Activated T-cell treated with anti-CD3 and anti-CD28 coated beads, Interleukin-2, amount 50 U/mL, for 1 hour (primary cell): ENCODE measurements at places on chromosomes 13 and 19.

- no peak for DNase-seq
Observed at GRCh38 chr19:18339723-18340122, 675 bp upstream of the PGPEP1 start.

DNA sequence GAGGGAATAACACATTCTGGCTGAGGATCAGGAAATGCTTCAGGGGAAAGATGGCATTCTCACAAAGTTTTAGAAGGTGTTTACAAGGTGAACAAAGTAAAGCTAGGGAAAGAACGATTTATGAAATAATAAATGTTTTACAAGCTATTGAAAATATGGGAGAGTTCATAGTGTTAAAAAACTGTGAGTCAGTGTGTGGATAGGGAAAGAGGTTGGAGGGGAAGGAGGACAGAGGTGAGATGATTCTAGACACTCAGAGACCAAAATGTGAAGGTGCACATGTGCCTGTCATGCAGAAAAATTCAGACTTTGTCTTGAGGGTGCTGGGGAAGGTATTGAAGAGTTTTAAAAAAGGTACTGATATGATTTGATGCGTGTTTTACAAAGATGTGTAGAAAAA, 476.1 kb downstream of the TDRD3 start:
- DNase-seq: no peak

GRCh38 chr19:55656988-55657747, 2.3 kb downstream of the U2AF2 start:
- no peak for DNase-seq

- no peak for DNase-seq
Observed at GRCh38 chr13:27302643-27303262, 32.1 kb downstream of the RASL11A start.

- DNase-seq: peak; percentile 65
Observed at GRCh38 chr19:16326401-16327168, 2.0 kb downstream of the KLF2 start.

- no peak for DNase-seq
Observed at GRCh38 chr13:36101157-36101556, 30.0 kb downstream of the DCLK1 start.

DNA sequence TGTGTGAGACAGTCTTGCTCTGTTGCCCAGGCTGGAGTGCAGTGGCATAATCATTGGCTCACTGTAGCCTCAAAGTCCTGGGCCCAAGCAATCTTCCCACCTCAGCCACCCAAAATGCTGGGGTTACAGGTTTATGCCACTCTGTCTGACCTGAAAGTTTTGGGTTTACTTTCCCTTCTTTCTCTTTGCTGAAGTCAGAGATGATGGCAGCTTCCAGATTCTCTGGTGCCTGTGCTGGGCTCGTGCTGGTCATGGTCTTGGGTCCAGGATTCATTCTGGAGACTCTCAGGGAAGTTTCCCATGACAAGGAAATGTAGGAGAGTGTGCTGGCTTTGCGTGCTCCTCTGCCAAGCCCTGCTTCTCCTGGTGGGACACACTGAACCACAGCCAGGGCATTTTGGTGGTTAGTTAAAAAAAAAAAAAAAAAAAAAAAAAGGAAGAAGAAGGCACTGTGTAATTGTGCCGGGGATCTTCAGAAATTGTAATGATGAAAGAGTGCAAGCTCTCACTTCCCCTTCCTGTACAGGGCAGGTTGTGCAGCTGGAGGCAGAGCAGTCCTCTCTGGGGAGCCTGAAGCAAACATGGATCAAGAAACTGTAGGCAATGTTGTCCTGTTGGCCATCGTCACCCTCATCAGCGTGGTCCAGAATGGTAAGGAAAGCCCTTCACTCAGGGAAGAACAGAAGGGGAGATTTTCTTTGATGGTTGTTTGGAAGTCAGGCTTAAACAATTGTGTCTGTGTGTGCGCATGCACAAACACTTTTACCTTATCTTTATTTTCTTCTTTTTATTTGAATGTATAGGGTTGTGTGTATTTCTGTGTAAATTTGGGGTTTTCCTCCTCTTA, at the start of gene ALOX5AP:
Gene ALOX5AP (plus strand): TSS at position 519 of the 847 bp plus-strand sequence. CDS start 63 bp downstream, at position 582.
- no peak for DNase-seq

DNA sequence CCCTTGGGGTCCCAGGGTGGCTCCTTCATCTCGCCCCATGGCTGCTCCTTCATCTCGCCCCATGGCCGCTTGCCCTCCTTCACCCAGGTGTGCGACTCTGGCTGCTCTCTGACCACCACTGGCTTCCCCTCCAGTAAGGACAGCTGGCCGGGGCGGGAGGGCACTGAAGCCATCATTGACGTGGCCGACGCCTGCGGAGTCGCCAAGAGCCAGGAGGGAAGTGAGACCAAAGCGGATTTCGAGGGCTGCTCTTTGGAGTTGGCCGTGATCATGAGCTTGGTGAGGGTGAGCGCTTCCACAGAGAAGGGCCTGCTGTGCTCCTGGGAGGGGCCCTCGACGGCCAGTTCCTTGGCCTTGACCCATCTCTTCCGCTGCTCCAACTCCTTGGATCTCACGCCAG, 4.0 kb upstream of the COX6B2 start:
- no peak for DNase-seq

DNA sequence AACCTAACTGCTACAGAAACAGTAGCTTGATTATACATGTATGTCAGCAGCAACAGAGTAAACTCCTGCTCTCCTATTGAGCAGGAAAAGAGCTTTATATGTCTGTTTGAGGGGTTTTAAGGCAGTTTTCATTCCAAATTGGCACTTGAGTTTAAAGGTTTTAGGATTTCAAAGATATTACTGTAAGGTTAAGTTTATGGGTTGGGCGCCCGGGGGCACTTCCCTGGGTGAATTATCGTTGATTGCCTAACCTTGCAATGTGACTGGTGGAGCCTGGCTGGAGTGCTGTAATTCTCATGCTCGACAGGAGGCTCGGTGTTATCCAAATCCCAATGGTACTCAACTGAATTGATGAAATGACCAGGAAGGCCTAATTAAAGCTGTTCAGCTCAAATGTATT, 1586.1 kb downstream of the OLFM4 start:
- DNase-seq: no peak

- DNase-seq: peak; percentile 45
Observed at GRCh38 chr13:46751811-46752635, 44.9 kb downstream of the ESD start.

DNA sequence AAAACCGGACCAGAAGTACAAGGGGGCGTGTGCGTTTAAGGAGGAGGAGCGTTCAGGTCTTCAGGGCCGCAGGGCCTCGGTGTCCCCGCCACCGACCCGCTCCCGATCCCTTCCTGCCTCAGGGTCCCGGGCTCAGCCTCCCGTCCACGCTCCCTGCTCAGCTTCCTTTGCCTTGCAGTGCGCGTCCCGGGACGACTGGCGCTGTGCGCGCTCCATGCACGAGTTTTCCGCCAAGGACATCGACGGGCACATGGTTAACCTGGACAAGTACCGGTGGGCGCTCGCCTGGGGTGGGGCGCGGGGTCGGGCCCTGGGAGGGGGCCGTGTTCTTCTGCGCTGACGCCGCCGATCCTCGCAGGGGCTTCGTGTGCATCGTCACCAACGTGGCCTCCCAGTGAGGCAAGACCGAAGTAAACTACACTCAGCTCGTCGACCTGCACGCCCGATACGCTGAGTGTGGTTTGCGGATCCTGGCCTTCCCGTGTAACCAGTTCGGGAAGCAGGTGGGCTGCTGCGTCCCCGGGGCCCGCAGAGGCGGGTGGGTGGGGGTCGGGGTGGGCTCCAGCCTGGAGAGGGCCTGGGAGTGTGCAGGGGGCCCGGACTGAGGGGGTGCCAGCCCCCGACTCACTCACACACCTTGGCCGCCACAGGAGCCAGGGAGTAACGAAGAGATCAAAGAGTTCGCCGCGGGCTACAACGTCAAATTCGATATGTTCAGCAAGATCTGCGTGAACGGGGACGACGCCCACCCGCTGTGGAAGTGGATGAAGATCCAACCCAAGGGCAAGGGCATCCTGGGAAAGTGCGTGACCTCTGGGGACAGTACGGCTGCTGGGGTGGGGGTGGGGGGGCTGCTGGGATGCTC, 1.4 kb downstream of the GPX4 start:
- no peak for DNase-seq

DNA sequence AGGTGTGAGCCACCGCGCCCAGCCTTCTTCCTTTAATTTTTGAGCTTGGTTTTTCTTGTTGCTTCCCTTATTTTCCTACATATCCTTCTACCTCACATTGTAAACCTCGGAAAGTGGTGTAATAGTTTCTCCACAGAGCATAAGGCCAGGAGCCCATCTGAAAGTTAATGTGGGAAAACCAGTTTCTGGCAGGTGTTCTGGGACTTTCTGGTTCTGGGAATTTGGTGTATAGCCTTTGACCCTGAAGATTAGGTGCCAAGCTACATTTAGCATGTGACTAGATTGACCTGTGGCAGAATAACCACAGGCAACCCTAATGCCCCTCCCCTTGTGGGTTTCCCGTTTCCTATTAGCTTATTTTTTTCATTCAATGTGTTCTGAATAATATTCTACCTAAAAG, 8.7 kb downstream of the POP4 start:
- DNase-seq: no peak

- DNase-seq: no peak
Observed at GRCh38 chr13:60094385-60095088, 69.2 kb downstream of the DIAPH3 start.

DNA sequence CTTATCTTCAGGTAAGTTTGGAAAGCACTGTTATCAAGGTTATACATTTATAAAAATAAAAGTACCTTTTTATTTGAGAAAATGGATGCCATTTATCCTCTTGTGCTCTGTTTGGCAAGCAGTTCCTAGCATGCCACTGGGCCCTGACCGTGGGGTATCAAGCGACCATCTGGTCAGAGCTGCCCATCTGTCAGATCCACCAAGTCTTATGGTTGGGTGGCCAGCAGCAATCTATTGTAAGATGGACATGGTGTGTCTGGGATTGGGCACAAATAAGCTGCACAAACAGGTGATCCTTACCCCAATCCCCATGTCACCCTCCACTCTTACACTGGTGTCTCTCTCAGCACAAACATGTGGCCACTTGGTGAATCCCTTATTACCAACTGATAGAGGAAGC, 178.5 kb downstream of the DLEU7 start:
- DNase-seq: no peak

GRCh38 chr19:54551950-54552912, 21.4 kb upstream of the LILRA2 start:
- DNase-seq: no peak

DNA sequence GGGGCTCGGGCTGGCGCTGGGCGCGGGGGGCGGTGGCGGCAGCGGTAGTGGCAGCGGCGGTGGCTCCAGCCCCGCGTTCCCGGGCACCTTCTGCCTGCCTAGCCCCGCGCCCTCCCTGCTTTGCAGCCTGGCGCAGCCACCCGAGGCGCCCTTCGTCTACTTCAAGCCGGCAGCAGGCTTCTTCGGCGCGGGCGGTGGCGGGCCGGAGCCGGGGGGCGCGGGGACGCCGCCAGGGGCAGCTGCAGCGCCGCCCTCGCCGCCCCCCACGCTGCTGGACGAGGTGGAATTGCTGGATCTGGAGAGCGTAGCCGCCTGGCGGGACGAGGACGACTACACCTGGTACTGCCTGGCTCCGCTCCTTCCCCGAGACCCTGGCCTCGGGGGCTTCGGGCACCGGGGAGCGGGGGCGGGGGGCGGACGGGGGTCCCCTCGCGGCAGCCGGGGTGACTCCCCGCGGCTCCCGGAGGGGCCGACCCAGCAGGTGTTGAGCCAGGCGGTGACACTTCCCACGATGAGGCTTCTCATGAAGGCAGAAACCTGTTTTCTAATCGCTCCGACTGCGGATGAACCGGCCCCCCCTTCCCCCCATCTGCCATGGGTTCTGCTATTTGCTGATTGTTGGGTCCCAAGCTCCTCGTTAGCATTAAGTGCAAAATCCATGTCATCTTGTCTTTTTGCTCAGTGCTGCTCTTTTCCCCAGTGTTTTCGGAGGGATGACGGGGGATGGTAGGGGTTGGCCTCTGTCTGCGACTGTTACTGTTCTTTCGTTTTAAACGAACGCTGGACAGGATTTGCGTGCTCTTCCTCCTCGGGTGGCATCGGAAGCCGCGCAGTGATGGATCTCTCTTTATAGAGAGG, 943 bp downstream of the SLAIN1 start:
- peak; percentile 60 for DNase-seq

DNA sequence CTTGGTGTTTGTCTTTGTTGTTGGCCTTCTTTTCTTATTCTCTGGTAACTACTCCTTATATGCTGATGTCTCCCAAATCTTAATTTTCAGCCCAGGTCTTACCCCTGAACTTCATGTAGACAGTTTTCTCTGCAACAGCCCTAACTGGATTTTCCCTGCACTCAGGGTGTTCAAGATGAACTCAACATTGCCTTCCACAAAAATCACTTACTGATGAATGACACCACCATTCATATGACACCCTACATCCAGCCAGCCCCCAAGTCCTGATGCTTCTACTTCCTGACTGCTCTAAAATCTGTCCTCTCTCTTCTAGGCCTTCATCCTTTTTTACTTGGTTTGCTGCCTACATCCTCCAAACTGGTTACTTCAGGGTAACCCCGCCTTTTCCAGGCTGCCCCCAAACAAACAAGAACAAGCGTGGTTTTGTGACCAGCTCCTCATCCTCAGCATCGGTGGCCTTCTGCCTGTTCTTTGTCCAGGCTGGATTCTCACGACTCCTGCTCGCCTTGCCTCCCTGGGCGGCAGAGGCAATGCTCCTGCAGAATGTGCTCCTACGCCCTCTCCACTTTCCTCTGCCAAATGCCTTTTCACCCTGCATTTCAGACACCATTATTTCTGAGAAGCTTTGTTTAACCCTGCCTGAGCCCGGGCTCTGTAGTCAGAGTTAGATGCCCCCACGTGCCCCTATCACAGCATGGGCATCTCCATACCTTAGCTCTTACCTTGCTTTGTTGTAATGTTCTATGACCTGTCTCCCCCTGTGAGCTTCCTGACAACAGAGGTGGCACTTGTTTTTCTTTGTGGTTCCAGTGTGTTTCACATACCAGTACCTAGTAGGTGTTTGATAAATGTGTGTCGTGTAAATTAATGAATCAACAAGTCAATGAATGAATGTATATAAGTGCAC, 61.8 kb downstream of the WDFY2 start:
- no peak for DNase-seq

DNA sequence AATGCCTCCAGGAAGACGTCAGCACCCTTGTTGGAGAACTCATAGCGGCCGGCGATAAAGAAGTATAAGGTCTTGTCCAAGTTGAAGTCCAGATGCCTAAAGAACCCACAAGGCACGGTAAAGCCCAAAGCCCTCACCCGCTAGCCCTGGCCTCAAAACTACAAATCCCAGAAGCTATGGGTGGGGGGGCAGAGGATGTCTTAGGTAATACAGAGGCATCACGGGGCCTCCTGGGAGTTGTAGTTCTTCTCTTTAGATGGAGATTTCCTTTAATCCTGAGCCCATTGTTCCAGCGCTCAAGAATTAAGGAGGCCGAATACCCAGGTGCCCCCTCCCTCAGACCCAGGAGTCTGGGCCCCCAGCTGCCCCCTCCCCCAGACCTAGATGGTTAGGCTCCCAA, 10.8 kb downstream of the GYS1 start:
- DNase-seq: no peak
